AG04449 (cell line): ENCODE measurements at places on chromosomes 11 and 22.

DNA sequence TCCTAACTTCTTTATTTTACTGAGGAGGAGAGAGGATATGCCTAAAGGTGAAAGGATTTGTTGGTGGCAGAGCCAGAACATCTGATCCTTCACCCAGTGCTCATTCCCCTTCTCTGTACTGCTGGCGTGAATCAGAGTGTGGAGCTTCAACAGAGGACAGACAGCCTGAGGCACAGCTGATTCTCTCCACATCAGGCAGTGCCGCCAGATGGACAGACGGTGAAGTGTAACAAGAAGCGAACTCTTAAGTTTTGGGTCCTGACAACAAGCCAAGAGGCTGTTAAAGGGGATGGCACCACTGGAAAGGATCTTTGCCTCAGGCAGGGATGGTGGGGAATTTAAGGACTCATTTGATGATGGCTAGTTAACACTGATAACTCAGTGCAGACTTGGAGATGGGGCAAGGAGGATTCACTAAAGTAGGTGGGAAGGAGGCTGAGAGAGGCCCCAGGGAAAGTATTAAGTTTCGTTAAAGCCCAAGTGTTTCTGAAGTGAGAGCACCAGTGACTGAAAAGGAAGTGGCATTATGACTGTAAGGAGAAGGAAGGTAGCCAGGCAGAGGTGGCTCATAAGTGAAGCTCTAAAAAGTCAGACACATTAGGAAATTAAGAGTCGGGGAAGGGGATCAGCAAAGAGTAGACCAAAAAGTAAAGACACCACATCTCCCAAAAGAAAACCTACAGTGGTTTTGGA, 81.3 kb downstream of the CLPB start:
- peak; percentile 23 for DNase-seq

DNA sequence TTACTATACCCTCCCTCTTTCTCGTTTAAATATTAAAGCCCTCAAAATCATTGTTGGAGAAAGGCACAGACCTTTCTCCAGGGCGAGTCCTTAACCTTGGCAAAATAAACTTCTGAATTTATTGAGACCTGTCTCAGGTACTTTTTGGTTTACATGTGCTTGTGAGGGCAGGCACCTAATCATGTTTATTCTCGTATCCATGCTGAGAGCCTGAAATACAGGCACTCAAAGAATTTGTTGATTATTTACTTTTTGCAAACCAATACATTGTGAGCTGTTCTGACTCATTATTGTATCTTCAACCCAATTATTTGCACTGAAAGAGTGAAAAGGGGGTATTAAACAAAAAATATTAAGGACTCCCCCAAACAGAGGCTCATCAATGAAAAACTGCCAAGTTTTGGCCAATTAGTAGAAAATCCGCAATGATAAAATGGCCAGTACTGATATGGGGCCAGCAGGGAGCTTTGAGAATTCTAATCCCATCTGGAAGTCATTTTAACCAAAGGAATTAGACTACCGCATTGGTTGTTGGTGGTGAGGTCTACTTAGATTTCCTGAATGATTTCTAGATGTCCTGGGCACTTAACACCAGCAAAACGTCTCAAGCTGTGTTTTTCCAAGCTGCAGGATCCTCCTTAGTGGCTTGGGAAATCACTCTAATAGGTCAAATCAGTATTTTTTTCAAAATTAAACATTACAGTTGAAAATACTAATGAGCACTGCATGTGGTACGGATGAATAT, 157.3 kb downstream of the SWAP70 start:
- peak; percentile 58 for DNase-seq

GRCh38 chr11:28058333-28058732, 49.6 kb downstream of the KIF18A start:
- DNase-seq, result peak; percentile 31

GRCh38 chr22:44024288-44024921, at the start of gene PARVB:
Gene PARVB, plus strand, starts transcription at chr22:44024302. Its CDS starts 38 bp downstream, at chr22:44024340.
- DNase-seq, result no peak

GRCh38 chr11:123434911-123435310, 4.8 kb downstream of the GRAMD1B start:
- DNase-seq, result no peak

GRCh38 chr11:134120143-134120850, 51.4 kb downstream of the JAM3 start:
- peak; percentile 64 for DNase-seq

DNA sequence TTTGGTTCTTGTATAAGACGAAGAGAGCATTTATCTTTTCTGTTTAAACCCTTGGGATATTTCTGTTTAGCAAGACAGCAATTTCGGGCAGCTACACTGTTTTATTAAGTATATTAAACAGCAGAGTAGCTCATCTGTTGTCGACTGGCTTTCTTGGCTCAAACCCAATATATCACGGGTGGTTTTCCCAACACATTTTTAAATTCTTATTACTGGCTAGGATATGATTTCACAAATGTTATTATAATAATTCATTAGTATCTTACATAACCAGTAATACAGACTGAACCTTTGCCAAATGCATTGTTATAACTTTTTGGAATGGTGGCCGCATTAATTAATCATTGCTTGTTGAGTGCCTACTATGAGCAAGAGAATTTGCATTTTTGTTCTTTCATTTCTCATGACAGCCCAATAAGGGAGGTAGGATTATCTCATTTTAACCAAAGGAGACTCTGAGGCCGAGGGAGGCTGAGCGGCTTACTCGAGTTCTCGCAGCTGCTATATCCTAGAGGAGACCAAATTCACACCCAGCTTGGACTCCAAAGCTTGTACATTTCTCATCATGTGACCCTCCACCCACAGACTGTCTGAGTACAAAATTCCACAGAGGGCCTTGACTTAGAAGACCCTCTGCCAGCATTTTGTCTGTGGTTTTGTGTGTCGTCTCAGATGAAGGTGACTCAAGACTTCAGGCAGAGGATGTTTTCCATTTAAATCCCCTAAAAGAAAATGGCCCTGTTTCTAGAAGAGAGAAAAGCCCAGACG, 304.9 kb downstream of the NTM start:
- DNase-seq, result no peak

DNA sequence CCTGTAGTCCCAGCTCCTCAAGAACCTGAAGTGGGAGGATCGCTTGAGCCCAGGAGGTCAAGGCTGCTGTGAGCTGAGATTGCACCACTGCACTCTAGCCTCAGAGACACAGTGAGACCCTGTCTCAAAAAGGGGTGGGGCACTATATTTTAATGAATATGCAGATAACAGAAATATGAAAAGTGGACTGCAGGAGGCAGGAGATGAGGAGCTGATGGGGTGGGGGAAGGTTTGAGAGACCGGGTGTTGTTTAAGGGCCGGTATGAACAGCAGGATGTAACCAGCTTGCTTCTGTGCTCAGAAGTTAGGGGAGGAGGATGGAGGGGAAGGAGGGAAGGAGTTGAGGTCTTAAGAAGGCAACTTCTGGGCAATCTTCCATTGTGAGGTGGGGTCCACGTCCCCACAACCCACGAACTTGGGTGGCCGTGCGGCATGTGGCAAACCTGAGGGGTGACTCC, 1.3 kb upstream of the B4GALNT4 start:
- DNase-seq, result no peak

DNA sequence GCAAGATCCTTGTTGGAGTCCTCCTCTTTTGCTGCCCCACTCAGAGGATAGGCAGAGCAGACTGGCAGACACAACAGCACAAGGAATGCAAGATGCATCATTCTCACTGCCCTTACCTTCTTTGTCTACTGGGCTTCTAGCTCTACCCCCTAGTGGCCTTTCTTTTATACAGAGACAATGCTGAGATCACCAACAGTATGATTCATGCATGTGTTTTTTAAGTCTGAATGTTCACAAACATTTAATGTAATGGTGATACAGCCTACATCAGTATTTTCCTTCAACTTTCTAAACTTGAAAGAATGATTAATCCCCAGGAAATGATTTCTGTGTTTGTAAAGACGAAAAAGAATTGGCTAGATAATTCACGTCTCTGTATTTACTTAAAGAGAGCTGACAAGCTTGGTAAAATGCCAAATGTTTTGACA, at the start of gene MMP10:
MMP10 (minus strand) TSS at position 138 of the 428 bp plus-strand sequence; CDS start at position 101, 37 bp downstream.
- DNase-seq, result no peak

DNA sequence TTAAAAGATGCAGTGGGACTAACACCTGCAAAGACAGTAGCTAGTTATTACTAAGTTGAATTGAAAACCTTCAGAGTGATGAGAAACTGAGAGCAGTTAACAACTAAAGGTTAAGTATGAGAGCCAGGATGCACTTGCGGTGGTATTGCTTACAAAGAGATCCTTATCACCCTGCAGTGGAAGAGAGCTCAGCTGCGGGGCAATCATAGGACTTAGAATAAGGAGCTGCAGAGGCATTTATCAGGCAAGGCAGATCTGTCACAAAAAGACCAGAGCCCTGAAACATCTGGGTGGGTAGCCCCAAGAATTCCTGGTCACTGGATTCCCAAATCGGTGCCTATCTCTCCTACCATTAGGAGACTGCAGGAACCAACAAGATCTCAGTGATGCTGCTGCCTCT, 34.3 kb upstream of the CFAP300 start:
- no peak for DNase-seq

GRCh38 chr11:18384157-18384641, 10.2 kb upstream of the LDHA start:
- DNase-seq, result peak; percentile 65

GRCh38 chr22:47091246-47091651, 328.8 kb downstream of the TBC1D22A start:
- no peak for DNase-seq

DNA sequence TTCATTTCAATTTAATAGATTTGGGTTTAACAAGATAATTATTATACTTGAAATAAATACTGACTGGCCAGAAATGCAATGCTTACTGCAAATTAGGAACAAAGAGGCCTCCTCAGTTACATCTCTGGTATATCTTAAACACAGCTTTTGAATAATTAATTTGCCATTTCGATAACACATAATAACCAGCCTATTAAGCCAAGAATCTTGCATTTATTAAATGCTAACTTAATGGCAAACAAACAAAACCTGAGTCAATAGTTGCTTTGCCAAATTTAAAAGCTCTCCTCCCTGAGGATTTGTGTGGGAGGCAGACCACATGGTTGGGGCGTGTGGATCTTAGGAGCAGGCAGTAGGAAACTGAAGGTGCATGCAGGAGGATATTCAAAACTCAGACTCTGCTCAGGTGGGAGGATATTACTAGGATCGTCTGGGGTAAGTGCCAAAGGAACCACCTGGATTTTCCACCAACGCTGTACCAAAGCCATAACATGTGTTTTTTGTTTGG, 17.9 kb upstream of the FJX1 start:
- no peak for DNase-seq

DNA sequence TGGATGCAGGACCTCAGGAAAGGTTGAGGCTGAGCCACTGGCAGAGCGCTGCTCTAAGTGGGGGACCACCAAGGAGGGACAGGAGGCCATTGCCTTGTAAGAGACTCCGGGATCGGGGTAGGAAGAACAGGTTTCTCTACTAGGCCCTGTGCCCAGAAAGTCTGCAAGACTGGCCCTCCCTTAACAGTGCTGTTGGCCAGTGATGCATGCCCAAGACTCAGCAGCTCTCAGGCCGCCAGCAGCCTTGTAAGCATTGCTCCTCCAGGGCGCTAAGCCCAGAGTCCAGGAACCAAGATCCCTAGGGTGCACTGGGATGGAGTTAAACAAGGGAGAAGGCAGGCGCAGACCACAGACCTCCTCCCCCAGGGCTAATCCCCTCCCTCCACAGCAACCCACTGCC, 39.3 kb upstream of the PANX1 start:
- no peak for DNase-seq

DNA sequence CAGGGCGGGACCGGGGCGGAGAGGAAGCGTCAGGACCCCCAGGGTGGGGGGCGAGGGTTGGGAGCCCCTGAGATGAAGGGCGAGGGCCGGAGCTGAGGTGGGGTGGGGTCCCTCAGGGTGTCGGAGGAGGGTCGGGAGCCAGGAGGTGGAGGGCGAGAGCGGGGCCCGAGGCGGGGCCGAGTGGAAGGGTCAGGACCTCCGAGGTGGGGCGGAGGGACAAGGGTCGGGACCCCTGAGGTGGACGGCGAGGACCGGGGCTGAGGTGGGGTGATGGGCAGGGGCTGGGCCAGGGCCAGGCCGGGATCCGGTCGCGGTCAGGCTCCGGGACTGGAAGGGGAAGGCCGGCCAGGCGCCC, 409 bp downstream of the SMC1B start:
- DNase-seq, result no peak

- peak; percentile 59 for DNase-seq
Observed at GRCh38 chr22:26585104-26585790, 4.7 kb downstream of the TPST2 start.

- no peak for DNase-seq
Observed at GRCh38 chr11:123111465-123111864, 49.5 kb upstream of the HSPA8 start.

GRCh38 chr11:31968461-31969358, 122.2 kb upstream of the RCN1 start:
- peak; percentile 28 for DNase-seq

GRCh38 chr11:113314389-113315301, at the start of gene TTC12:
Gene TTC12, plus strand, starts transcription at chr11:113314583. Its CDS starts 1,675 bp downstream, at chr11:113316258.
- no peak for DNase-seq

DNA sequence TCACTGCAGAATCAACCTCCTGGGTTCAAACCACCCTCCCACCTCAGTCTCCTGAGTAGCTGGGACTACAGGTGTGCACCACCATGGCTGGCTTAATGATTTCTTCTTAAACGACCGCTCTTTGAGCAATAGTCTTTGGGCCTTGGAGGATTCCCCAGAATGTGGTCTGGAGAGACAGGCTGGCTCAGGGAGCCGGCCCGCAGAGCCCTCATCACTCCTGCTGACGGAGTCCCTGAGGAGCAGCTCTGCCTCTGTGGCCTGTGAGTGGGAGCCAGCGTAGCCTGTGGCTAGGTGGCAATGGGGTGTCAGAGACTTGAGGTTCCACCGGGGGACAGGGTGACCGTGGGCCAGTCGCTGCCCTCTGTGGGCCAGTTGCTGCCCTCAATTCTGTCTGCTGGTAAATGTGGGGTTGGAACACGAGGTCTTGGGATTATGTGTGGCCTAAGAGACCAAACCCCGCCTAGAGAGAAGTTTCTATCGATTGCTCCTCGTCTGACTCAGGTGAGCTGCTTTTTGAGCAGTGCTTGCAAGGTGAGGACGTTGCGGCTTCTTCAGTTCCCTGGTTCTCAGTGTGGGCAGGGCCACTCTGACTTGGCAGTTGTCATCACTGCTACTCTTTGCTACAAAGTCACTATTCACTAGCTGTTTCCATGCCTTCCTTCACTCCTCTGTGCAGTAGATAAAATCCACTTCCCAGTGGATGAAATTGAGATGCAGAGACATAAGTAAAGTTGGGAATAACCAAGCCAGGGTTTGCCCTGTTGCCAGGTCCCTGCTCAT, 124.8 kb upstream of the NECTIN1 start:
- no peak for DNase-seq

DNA sequence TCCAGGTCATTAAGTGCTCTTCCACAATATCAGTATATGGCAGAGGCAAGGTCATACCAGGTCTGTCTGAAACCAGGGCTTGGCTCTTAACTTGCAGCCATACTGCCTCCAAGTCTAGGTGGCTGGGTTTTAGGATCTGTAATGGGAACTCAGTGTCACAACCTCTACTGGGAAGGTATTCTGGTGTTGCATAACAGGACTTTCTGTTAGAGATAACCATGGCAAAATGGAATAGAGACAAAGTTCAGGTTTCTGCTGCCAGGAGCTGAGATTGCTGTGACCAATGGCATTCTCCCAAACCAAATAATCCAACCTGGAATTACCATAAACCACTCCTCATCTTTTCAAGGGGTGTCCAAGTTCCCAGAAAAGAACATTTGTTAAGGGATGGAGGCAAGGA, 6.8 kb upstream of the SAA1 start:
- DNase-seq, result no peak
